ENCODE measurements at places on chromosomes 6 and 20.

DNA sequence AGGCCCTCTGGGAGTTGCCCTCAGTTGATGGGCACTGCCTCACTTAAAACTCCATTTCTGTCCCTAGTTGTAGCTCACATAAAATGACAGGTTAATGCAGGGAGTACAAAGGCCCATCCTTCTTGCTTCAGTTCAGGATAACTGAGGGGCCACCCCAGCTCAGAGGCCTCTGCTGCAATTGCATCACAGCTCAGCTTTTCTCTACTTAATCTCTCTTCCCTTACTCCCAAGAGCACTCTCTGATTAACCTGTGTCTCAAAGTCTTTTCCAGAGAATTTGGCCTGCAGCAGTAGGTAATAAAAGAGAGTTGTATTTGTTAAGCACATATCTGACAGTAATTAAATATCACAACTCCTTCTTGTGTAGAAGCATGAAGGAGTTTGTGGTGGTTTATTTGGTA, 40.9 kb upstream of the FLRT3 start:
- DNase-seq: no peak

DNA sequence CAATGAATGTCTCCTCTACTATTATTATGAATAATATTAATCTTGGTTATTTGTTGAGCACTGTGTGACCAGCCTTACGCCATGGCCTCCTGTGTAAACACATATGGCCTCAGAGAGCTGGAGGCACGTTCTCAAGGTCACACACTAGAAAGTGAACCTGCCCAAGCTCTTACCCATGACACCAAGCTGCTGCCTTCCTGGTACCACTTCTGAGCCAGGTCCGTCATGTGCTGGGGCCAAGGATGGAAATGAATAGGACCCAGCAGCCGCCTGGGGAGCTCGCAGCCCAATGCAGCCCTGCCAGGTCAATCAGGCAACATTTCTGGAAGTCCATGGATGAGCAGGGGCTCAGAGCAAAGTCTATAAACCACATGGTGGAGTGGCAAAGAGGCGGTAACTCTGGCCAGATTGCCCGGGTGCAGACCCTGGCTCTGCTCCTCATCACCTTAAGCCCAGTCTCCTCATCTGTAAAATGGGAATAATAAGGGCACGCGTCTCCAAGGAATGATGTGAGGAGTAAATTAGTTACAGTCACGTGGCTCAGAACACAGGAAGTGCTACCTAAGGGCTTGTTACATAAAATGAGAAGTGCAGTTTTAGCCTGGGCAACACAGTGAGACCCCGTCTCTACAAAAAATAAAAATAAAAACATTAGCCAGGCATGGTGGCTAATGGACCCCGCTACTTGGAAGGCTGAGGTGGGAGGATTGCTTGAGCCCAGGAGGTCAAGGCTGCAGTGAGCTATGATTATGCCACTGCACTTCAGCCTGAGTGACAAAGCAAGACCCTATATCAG, 61.5 kb downstream of the JPH2 start:
- no peak for DNase-seq

DNA sequence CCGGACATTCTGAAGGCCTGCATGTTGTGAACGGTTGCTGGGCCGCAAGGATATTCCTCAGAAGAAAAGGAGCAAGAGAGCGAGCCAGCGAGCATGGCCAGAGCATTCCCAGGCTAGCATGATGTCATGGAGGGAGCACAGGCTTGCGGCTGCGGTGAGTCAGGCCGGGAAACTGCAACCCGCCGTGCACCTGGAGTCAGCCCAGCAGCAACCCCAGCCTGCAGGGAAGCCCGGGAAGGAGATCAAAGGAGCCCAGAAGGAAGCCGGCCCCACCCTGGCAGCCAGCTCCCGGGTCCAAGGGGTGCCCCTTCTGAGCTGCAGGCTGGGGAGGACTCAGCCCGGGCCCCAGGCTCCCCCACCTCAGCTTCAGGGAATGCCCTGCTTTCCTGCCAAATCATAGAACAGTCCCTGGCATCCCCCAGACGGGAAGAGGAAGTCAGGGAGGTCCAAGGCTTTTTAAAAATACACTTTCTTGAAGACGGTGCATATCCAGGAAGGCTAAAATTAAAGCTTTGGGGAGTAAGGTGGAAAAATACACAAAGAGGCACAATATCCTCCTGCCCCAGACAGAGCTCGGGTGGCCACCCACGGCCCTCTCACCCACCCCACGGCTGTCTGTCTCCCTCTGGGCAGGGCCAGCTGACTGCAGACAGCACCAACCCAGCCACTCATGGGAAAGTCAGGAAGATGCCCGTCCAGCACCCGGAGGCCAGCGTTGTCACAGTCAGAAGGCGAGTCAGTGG, 53.7 kb downstream of the BMP7 start:
- DNase-seq: peak; percentile 72

- DNase-seq: no peak
Measured at GRCh38 chr6:105199711-105200110, 19.9 kb upstream of the POPDC3 start.

DNA sequence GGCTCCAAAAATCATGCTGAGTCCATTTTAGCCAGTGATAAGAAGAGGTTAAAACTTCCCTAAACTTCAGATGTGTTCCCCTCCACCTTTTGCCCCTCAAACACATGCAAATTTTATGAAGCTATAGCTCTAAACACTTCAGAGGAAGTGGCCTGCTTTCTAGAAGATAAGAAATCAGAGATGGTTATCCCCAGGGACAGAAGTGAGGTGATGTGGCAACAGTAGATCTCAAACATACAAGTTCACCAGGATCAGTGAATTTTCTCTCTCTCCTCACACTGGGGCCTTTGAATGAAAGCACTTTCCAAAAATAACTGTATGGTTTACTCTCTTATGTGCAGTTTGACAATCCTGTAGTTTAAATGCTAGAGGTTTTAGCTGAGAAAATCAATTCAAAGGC, 332.0 kb downstream of the BTBD9 start:
- DNase-seq: no peak

GRCh38 chr6:30988209-30988825, 4.8 kb downstream of the MUC21 start:
- no peak for DNase-seq

GRCh38 chr6:38091613-38092012, 272.1 kb downstream of the ZFAND3 start:
- no peak for DNase-seq
